ENCODE measurements at places on chromosomes 13 and 19. TPM values are rescaled to one million over a fixed set of nuclear protein-coding genes. Genes with fewer than 3 reads are reported as not detected.

Gene IZUMO2
- not detected for total RNA-seq

Gene ZNF30
- 5.4 TPM for total RNA-seq

Gene CYP4F2
- 0.14 TPM for total RNA-seq

Gene AKT1S1
- 100 TPM for total RNA-seq

Gene TLE6
- 5.8 TPM for total RNA-seq
